DMS 273 treated with DMSO at 0.1 percent for 48 hours (cell line): ENCODE measurements at places on chromosomes 13 and 19.

GRCh38 chr13:48831248-48831647 lies 144.5 kb upstream of the FNDC3A start:
- DNase-seq: no peak

GRCh38 chr13:79282976-79283375 lies 123.1 kb downstream of the RBM26 start:
- DNase-seq: no peak

DNA sequence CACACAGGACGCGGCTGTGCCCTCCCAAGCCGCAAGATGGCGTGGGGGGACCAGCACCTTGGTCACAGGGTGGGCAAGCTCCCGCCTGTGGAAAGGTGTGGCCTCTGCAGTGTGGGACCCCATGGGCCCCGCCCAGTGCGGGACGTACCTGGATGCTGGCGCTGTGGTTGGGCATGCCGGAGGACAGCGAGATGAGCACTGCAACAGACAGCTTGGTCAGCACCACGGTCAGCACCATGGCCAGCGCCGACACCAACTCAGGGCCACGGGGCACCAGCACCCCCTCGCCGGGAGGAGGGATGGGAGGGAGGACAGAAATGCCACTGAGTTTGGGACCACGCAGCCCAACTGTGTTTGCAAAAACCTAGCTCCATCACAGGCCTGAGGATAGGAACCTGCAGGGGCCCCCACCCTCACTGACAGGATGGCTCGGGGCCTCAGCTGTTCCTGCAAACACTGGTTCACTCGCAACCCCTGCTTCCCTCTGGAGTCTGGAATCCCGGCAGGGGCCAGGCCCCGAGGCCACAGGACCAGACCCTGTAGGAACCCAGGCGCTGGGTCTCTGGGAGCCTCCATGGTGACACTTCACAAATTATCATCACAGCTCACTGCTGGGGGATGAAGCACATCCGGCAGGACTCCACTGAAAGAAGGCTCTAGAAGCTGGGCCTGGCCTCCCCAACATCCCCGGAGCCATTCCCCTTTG lies 27.1 kb downstream of the IZUMO4 start:
- DNase-seq: no peak

GRCh38 chr19:20318616-20319015 lies 151.6 kb downstream of the ZNF486 start:
- no peak for DNase-seq

GRCh38 chr13:50509771-50510441 lies 333.6 kb downstream of the DLEU7 start:
- no peak for DNase-seq

- DNase-seq: no peak
Observed at GRCh38 chr13:51849145-51850101, 4.4 kb upstream of the TMEM272 start.

DNA sequence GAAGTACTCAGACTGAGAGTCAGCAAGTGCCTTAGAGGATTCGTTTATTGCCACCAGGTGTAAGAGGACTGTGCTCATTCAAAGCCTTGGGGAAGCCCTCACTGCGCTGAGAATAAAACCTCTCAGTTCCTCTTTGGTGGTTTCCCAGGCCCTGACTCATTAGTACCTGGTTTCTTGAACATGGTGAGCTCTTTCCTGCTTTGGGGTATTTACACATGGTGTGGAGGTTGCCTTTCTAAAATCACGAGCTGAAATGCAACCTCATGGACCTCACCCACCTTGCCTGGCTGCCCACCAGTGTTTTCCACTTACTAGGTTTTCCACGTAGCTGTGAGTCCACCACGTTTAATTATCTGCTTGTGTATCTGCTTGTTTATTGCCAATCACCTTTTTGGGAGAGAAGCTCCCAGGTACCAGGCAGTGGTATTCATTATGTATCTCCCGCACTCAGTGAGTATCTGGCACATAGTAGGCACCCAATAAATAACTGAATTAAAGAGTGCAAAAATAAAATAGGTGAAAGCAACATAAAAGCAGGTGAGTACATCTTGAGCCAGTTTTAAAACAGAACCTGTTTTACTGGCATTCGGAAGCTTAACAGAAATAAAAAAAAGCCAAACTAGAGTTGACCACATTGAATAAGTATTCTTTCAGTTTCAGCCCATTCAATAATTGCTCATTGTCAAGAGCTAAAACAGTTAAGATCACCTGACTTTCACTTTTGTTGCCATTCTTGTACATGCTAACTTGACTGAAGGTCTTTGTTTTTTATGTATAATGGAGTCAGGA lies 533.0 kb downstream of the MYO16 start:
- DNase-seq: no peak

GRCh38 chr13:34467450-34468083 lies 474.5 kb upstream of the NBEA start:
- no peak for DNase-seq

- DNase-seq: no peak
Observed at GRCh38 chr19:5150902-5151741, 182.2 kb downstream of the KDM4B start.

DNA sequence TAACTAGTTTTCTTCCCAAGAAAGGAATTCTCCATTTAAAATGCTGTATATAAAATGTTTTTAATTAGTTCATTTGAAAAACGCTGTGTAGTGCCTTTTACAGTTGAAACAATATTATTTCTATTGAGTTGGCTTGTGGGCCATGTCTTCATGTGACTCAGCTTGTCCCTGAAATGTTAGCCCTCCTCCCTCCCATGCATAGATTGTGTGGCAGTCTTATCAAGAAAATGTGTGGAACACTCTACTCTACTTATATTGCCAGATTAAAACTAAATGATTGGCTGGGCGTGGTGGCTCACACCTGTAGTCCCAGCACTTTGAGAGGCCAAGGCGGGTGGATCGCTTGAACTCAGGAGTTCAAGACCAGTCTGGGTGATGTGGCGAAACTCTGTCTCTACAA lies 33.4 kb downstream of the TFDP1 start:
- no peak for DNase-seq

DNA sequence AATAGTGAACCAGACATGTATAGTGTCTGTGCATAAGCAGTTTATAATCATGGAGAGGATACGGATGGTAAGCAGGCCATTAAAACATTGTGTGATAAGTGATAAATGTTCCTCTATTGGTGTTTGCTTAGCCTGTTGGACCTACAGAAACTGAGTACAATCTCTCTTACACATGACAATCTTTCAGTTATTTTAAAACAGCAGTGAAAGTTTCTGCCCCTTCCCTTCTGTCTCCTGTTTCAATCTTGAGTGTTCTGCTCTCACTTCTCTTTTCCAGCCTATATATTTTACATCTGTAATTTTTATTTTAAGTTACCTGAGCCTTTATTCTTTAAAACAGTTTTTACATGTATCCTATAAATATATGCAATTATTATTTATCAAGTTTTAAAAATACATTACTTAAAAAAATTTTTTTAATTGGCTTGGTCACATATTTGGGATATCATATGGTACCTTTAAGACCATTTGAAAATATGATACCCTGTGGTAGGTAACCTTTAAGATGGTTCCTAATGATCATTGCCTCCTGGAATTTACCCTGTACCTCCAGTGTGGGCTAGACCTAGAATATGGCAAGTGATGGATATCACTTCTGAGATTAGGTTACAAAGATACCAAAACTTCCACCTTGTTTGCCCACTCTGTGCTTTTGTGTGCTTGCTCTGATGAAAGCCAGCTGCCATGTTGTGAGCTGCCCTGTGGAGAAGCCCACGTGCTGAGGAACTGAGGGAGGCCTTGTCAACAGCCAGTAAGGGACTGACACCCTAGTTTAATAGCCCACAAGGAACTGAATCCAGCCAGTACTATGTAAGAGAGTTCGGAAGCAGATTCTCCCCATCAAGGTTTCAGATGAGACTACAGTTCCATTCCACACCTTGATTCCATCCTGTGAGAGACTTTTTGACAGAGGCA lies 99.3 kb downstream of the DHRS12 start:
- DNase-seq: no peak

DNA sequence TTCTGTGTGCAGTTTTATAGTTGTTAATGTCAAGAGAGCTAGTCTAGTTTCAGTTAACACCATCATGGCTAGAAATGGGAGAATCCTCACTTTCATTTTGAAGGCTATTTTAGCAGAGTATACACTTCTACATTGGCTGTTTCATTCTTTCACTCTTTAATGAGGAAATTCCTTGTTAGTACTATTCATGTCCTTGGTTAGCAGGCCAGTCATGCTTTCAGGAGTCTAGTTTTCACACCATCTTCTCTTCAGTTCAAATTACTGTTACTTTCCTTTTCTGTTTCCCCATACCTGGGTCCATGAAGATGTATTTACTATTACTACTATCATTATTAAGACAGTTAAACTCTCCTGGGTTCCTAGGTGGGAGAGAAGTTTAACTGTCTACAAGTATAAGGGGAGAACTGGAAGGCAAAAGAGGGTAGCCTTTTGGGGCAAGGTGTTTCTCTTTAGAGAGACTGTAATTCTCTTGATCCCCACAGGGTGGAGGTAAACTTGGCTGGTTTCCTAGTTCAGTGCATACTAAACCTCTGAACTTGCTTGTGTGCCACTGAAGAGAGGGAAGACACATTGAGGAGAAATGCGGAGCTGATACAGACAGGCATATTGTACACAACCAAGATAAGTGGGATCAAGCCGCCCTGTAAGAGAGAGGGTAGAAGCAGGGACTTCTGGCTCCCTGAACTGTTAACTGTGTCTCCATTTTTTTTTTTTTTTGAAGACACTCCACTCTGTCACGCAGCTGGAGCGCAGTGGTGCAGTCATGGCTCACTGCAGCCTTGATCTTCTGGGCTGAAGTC lies 41.3 kb upstream of the IGFL4 start:
- DNase-seq: no peak

DNA sequence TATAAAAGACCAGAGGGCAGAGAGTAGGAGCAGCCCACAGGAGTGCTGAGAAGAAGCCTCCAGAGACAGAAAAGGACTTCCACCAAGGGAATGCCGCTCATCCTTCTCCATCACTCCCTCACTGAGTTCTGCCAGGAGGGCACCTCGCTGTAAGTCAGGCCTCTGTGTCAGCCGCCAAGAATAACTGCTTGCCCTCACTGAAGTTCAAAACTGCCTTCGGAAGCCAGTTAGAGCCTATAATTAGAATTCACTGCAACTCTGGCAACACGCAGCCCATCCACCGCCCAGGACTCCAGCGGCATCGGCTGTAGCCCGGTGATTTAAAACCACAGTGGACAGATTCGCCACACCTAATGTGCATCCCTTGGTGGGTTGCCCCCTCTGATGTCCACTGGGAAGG lies 281.8 kb upstream of the ZNF507 start:
- DNase-seq: no peak

DNA sequence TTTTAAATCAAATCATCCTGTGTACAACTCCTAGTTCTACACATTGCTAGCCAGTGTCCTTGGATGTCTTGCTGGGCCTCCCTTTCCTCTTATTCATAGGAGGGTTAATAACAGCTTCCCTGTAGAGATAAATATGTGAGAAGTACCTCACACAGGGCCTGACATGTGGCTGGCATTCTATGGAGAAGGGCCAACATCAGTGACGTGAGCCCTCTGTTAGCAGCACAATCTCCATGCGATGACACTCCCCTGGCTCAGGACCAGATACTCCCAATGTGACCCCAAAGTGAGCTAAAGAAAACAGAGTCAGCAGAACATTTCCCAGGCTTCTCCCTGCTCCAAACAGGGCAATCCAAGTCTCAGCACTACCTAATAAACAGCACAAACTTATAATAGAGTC lies 818.4 kb downstream of the DIAPH3 start:
- DNase-seq: no peak

DNA sequence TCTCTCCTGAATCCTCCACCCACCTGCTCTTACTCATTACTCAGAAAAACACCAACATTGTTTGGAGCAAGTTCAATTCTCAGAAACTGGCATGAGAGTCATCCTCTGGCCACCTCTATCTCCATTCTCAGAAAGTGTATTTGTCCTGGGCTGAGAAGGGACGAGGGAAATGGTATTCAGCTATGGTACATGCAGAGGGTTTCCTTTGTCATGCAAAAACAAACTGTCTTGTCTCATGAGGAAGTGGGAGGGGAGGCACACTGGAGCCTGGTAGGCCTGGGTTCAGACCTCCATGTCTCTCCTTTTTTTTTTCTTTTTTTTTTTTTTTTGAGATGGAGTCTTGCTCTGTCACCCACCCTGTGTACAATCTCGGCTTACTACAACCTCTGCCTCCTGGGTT lies 31.9 kb upstream of the LILRA2 start:
- DNase-seq: no peak

DNA sequence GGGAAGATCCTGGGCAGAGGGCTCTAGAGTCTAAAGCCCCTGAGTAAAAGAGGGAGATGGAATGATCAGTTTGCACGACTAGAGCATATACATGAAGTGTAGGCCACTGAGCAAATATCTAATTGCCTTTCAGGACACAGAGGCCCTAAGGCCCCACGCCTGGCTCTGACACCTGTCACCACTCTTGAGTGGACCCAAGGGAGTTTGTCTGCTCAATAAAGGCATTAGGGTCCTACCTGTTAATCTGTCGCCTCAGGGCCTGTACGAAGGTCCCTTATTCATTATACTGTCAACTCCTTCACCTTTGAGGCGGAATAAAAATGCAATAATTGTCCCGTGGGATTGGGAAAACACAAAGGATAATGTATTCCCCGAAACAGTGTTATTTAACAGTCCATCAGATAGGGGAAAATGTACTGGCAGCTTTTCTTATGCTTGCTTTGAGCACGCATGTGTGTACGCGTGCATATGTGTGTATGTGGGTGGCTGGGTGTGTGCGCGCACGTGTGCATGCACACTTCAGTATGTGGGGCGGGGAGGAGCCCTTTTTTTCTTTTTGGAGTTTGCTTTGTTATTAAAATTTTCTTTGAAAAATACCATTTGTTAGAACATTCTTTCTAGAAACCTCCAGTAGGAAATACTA lies 161.8 kb upstream of the SERP2 start:
- no peak for DNase-seq

DNA sequence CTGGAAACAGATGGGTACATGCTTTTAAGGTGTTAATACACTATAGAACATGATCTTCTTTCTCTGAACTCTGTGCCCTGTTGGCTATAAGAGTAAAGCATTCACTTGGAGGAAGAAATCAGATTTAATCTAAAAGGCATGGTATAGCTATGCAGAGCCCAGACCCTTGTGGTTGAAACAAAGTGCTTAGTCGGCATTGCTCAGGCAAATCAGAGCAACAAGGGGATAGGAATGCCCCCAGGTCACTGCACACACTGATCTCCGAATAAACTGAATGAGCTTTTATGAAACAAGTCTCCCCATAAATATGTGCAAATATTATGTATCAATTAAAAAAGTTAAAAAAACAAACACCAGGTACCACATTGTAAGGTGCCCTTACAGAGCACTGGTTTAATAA lies 52.0 kb upstream of the RGCC start:
- DNase-seq: no peak
